NCI-H774 (cell line): ENCODE measurements at places on chromosomes 6 and 20.

- DNase-seq = no peak
Measured at GRCh38 chr6:32895006-32895345, 41.0 kb downstream of the PSMB9 start.

- no peak for DNase-seq
Measured at GRCh38 chr6:75291331-75291730, 6.7 kb upstream of the TMEM30A start.

DNA sequence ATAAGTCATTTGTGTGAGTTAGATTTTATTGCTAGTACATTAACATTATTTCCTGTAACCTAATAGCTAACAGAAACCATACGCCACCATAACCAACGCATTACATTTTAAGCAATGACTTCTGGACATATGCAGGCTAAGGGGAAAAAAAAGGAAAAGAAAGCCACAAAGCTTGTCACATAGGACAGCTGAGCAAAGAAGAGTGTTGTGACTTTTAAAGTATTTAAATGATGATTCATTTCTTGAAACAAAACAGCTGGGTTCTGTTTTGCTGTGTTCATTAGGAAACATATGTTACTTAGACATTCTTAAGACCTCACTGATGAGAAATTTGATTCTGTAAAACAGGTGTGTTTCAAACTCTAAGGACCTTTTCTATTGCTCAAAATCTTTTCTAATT lies 171.4 kb downstream of the COL9A1 start:
- no peak for DNase-seq

DNA sequence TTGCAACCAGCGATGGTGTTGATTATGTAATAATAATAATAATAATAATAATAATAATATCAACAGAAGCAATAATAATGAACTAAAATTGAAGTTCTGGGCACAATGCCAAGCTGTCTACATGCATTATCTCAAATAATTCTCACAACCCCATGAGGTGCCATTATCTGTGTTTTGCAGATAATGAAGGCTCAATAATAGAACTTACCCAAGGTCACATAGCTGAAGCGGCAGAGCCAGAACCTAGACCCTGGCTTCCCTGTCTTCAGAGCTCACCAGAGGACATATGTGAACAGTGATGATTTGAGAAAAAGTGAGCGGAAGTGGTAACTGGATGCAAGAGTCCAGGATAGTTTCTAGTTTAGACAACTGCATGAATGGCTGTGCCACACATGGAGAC lies 91.0 kb downstream of the HIVEP1 start:
- no peak for DNase-seq

DNA sequence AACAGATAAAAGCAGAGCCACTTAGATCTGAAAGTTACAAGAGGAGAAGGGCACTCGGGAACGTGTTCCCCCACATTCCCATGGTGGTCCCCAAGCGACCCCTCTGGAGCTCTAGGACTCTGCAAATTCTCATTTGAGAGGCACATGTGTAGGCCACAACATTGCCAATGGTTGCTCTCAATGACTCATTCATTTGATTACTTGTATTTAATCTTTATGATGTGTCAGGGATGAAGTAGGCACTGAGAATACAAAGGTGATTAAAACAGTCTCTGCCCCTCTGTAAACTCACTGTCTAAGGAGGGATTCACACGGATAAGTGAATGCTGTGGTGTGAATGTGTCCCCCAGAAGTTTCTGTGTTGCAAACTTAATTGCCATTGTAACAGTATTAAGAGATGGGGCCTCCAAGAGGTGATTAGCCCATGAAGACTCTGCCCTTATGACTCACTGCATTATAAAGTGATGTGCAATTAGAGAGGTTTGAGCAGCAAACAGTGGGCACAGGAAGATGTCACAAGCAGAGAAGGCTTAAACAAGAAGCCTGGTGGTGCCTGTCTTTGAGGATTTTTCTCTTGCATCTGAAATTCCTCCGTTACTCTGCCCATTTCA lies 34.0 kb upstream of the TRAM2 start:
- DNase-seq = no peak

- no peak for DNase-seq
Measured at GRCh38 chr6:49888742-49889431, 22.6 kb upstream of the CRISP1 start.

DNA sequence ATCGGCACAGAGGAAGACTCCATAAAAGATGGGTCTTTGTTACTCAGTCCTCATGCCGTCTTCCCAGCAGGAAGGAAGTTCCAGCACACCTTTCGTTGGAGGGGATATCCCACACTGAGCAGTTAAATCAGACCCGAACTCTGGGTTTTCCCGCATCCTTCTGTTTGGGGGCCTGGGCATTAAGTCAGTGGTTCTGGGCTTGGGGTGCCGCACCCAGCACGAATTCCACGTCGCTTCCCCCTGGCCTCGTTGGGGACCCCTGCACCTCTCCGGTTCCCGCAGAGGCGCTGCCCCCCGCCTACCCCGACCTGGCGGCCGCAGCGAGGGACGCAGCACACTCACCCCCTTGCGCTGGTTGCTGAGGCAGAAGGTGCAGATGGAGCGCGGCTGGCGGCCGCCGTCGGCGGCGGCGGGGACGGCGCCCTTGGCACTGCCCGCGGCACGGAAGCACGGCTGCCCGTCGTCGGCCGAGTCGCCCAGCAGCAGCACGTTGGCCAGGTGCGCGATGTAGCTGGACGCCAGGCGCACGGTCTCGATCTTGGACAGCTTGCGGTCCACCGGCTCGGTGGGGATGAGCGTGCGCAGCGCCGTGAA lies 641 bp downstream of the TCF15 start:
- DNase-seq = no peak

- no peak for DNase-seq
Measured at GRCh38 chr20:13422637-13423036, 201.6 kb downstream of the ISM1 start.

GRCh38 chr20:11387189-11387754 lies 530.4 kb upstream of the BTBD3 start:
- no peak for DNase-seq

DNA sequence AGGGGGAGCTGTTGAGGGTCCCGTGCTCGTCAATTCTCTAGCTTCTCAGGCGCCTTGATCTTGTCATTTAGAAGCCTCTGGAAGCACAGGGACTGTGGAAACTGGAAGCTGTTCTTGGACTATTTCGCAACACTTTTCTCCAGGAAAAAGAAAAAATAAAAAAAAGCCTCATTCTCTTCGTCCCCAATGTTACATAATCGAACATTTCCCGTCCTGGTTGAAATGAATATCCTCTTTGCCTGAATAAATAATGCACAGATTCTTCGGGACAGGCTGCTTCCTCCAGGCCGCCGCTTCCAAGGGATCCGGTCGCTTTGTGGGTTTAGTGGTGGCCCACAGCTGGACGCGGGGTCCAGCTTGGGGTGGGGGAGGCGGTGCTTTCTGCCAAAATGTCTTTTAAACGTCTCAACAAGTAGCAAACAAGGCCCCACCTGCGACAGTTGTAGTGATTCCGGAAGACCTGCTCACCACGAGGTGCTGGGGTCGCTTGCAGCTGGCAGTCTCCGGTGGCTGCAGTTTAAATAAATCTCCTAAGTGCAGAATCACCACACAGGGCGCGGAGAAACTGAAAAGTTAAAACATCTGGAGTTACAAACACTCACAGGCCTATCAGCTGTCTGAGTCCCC lies 125.9 kb upstream of the ESR1 start:
- DNase-seq = no peak

GRCh38 chr6:136795996-136796395 lies 3.7 kb upstream of the MAP3K5 start:
- DNase-seq = no peak

- no peak for DNase-seq
Measured at GRCh38 chr6:130282234-130282995, 59.7 kb upstream of the SAMD3 start.
